Activated B cell treated with CpG ODN at 0.5 μM for 24 hours (primary cell): ENCODE measurements at places on chromosomes 7 and 10.

DNA sequence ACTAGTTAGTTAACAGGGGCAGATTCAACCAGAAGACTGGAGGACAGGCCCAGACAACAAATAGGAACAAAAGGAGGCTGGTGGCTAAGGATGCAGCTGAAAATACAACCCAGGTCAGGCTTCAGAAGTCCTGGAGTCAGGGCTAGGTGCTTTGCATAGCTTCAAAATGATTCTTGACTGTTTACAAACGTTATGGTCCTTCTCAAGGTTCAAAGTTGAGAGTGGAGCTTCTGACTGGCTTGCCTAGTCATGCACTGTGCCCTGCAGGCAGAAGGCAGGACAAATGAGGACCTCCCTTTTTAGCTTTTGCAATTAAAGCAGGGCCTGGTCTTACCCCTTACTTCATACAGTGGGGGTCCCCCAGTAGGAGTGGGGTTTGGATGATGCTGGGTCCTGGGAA lies 4.4 kb upstream of the CDH23 start:
- no peak for DNase-seq

DNA sequence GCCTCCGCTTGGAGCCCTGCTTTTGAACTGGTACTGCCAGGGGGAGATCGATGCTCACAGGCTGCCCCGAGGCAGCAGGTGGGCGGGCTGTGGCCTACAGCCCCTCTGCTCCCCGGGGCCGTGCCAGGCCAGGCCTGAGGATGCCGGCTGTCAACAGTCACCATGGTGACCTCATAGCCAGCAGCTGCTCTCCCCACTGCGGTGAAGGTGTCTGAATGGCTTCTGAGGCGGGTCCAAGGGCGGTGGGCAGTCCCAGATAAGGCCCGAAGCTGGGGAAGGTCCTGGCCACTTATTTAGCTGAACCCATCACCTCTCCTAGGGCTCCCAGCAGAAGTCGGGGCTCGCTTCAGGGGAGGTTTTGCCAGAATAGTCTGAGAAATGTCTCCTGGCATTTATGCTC lies 179.3 kb downstream of the ARHGAP12 start:
- no peak for DNase-seq

DNA sequence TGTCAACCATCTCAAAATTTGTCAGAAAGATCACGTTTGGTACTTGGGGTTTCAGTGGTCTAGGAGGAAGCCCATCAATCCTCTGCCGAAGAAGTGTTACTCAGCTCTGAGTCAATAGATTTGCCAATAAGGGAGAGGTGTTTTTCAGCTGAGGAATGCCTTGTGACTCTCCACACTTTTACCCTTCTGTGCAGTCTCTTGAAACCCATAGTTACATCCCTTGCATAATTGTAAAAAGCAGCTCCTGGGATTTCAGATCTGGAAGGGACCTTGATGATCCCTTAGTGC lies 47.5 kb downstream of the INSYN2A start:
- DNase-seq, result no peak

DNA sequence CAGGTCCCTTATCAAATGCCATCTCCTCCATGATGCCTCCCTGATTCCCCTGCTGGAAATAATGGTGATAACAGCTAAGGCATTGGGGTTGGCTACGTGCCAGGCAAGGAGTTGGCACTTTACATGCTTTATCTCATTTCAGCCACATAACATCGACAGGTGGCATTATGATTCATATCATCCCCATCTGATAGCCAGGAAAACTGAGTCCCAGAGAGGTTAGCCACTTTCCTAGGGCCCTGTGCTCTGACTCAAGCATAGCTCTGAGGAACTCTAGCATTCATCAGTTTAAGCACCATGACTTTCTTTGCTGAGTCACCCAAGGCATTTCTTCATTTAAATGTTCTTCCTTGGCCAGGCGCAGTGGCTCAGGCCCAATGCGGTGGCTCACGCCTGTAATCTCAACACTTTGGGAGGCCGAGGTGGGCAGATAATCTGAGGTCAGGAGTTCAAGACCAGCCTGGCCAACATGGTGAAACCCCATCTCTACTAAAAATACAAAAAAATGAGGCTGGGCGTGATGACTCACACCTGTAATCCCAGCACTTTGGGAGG lies 6.6 kb downstream of the LEP start:
- DNase-seq, result no peak

- DNase-seq, result no peak
Observed at GRCh38 chr7:29619111-29619510, 55.5 kb downstream of the PRR15 start.
